ENCODE measurements at places on chromosomes 5 and 9. TPM values are rescaled to one million over a fixed set of nuclear protein-coding genes. Genes with fewer than 3 reads are reported as not detected.
A peak's percentile ranks its signal among the peaks of the same experiment; 100 is the strongest.

GRCh38 chr9:88950341-88951154, 40.7 kb upstream of the S1PR3 start:
- H3K4me3 ChIP-seq, result no peak overlapping the region
- H3K27me3 ChIP-seq, result no peaks in the 10 kb centered on the region
- peaks cover 30% of the 10 kb centered on the region for H3K4me1 ChIP-seq

DNA sequence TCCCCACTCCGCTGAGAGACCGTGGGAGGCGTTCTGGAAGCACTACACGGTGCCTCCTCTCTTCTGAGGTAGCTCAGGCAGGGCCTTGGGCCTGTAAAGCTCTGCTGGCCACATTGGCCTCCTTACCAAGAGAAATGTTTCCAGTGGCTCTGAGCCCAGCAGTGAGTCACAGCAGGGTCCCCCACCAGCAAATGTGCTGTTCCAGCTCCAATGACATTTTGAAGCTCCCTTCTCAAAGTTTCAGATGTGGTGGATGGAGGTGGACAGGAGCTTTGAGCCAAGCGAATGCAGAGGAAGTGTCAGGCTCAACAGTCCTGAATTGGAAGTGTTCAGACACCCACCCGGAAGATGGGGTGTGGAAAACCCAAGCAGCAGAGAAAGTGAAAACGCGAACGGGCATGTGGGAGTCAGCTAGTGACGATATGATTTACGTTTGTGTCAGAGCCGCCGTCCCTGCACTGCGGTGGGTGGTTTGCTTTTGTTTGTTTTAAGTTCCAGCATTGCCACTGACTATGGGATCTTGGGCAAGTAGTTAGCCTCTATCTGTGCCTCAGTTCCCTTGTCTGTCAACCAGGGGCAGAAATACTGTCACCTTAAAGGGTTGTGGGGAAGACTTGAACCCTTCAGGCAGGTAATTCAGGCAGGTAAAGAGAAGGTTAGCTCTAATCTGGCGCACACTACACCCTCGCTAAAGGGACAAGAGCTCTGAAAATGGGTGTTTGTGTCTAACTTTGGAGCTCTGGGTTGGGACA, 38.2 kb downstream of the C5orf15 start:
- no peak for DNase-seq
- H3K27me3 ChIP-seq, result no peaks in the 10 kb centered on the region
- H3K4me1 ChIP-seq, result no peaks in the 10 kb centered on the region
- H3K27ac ChIP-seq, result no peak overlapping the region

- no peak for DNase-seq
- H3K4me3 ChIP-seq, result no peak overlapping the region
- H3K36me3 ChIP-seq, result no peaks in the 10 kb centered on the region
These were observed 175.6 kb downstream of the TMEM161B start for GRCh38 chr5:88092958-88093605.

GRCh38 chr5:153445875-153446579, 44.4 kb upstream of the GRIA1 start:
- peaks cover 7% of the 10 kb centered on the region for H3K4me1 ChIP-seq
- peak; percentile 0 for DNase-seq
- no peaks in the 10 kb centered on the region for H3K27me3 ChIP-seq

DNA sequence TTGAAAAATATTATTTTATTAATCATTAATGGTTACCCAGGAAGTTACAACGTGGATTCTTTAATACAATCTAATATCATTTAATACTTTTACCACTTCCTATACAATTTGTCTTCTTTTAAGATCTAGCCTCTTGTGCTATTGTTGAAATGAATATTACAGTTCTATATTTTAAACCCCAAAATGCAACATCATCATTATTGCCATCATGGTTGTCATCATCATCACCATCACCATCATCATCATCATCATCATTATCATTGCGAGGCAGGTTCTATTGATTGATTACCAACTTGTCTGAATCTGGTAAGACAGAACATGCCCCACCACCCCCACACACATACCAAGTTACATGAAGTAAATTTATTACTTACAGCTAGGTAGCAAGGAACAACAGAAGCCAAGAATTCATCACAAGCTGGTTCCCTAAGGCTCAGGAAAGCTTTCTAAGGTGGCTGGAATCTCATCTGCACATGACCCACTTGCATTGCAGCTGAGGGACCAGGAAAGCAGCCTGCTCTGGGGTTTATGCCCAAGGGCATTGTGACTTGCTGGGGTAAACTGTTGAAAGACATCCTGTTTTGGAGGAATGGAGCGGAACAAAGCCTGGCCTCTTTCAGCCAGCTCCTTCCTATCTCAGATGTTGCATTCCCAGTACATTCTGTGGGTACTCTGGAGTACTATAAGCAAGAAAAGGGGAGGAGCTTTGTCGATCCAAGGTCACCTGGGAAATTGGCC, 418.1 kb downstream of the PRR16 start:
- DNase-seq, result no peak
- no peaks in the 10 kb centered on the region for H3K36me3 ChIP-seq
- no peaks in the 10 kb centered on the region for H3K27me3 ChIP-seq
- H3K4me1 ChIP-seq, result no peaks in the 10 kb centered on the region

GRCh38 chr5:160693831-160694465, 158.1 kb downstream of the ATP10B start:
- H3K4me1 ChIP-seq, result no peaks in the 10 kb centered on the region
- no peak overlapping the region for H3K27ac ChIP-seq
- no peak overlapping the region for H3K4me3 ChIP-seq
- H3K27me3 ChIP-seq, result no peaks in the 10 kb centered on the region
- no peaks in the 10 kb centered on the region for H3K36me3 ChIP-seq
- no peak for DNase-seq

- H3K36me3 ChIP-seq, result no peaks in the 10 kb centered on the region
- H3K27ac ChIP-seq, result no peak overlapping the region
- H3K27me3 ChIP-seq, result no peaks in the 10 kb centered on the region
- no peak for DNase-seq
These were observed 82.4 kb downstream of the RAPGEF1 start for GRCh38 chr9:131657456-131657855.

DNA sequence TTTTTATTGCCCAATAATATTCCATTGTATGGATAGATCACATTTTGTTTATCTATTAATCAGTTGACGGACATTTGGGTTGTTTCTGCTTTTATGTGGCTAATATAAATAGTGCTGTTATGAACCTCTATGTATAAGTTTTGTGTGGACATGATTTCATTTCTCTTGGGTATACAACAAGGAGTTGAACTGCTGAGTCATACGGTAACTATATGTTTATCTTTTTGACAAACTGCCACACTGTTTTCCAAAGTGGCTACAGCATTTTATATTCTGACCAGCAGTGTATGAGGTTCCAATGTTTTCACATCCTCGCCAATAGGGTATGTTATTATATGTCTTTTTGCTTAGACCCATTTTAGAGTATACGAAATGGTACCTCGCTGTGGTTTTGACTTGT, 264.3 kb downstream of the RFX3 start:
- H3K27ac ChIP-seq, result no peak overlapping the region
- no peaks in the 10 kb centered on the region for H3K27me3 ChIP-seq
- no peaks in the 10 kb centered on the region for H3K4me1 ChIP-seq
- peaks cover 13% of the 10 kb centered on the region for H3K36me3 ChIP-seq

GRCh38 chr5:110150199-110150598, 460.5 kb downstream of the MAN2A1 start:
- no peak overlapping the region for H3K27ac ChIP-seq
- no peaks in the 10 kb centered on the region for H3K4me1 ChIP-seq
- H3K36me3 ChIP-seq, result no peaks in the 10 kb centered on the region
- H3K4me3 ChIP-seq, result no peak overlapping the region

- H3K4me1 ChIP-seq, result no peaks in the 10 kb centered on the region
- no peak for DNase-seq
- H3K27me3 ChIP-seq, result no peaks in the 10 kb centered on the region
- H3K27ac ChIP-seq, result no peak overlapping the region
These were observed 21.8 kb downstream of the RNF44 start for GRCh38 chr5:176515396-176515795.

DNA sequence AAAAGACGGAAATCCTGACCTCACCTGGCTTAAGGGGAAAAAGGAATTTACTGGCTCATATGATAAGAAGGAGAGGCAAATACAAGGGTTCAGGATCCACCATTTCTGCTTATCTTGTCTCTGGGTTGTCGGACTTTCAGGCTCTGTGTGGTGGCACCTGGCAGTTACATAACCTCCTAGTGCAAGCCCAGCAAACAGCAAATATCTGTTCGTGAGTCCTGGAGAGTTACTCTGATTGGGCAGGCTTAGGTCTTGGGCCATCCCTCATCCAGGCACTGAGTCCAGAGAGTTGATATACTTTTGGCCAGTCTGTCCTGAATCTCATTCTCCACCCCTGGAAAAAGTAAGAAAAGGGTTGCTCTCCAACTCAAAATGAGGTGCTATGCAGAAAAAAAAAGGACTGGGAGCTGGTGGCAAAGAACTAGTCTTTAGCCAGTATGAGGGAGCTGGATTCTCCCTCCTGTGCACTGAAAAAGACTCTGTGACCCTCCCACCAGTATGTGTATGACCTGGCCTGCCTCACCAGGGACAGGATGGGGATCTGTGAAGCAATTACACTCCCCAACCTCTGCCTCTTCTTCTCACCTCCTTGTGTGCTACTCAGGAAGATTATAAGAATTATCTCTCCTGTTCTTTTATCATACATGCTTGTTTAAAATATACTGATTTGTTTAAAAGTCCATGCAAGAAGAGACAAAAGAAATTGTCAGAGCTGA, 282.9 kb downstream of the ARHGAP26 start:
- DNase-seq, result no peak
- H3K36me3 ChIP-seq, result peaks cover 2% of the 10 kb centered on the region
- no peak overlapping the region for H3K4me3 ChIP-seq
- peaks cover 44% of the 10 kb centered on the region for H3K4me1 ChIP-seq
- H3K27me3 ChIP-seq, result no peaks in the 10 kb centered on the region

GRCh38 chr5:96745844-96746531, 61.8 kb downstream of the ERAP1 start:
- H3K4me1 ChIP-seq, result peaks cover 16% of the 10 kb centered on the region
- H3K27me3 ChIP-seq, result no peaks in the 10 kb centered on the region
- no peak for DNase-seq
- no peak overlapping the region for H3K4me3 ChIP-seq
- H3K36me3 ChIP-seq, result peaks cover 21% of the 10 kb centered on the region
- peak overlapping the region; percentile 16 for H3K27ac ChIP-seq

DNA sequence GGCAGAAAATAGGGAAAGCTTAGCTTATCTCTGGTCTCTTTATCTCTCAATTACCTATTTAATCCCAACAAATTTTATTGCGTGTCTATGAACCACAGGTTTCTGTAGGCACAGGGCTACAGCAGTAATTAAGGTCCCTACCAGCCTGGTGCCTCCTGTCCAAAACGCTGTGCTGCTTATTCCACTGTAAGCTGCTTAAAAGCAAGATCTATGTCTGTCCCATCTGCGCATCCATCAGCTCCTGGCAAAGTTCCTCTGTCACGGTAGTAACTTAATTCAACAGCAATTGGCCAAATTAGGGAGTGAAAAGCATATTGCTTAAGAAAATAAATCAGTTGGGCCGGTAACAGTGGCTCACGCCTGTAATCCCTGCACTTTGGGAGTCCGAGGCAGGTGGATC, 235.8 kb upstream of the VLDLR start:
- H3K27ac ChIP-seq, result no peak overlapping the region
- H3K36me3 ChIP-seq, result no peaks in the 10 kb centered on the region
- H3K27me3 ChIP-seq, result no peaks in the 10 kb centered on the region
- no peak for DNase-seq

DNA sequence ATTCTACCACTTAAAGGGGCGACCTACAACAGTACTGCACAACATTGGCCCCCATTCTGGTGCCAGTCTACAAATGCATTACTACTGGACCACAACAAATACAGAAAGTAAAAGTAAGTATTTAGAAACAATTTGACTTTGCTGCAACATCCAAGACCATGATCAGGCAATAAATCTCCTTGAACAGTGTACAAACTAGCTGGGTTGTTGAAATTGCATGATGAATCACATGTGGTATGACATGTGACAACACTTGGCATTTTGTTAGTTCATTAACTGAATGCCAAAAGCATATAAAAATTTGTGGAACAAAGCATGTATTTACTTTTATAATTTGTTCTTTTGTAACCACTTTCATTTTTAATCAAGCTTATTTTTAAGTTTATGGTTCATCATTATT, 270.5 kb downstream of the NFIB start:
- peak; percentile 32 for DNase-seq
- H3K27ac ChIP-seq, result no peak overlapping the region
- no peaks in the 10 kb centered on the region for H3K36me3 ChIP-seq
- H3K4me3 ChIP-seq, result no peak overlapping the region
- H3K4me1 ChIP-seq, result no peaks in the 10 kb centered on the region

DNA sequence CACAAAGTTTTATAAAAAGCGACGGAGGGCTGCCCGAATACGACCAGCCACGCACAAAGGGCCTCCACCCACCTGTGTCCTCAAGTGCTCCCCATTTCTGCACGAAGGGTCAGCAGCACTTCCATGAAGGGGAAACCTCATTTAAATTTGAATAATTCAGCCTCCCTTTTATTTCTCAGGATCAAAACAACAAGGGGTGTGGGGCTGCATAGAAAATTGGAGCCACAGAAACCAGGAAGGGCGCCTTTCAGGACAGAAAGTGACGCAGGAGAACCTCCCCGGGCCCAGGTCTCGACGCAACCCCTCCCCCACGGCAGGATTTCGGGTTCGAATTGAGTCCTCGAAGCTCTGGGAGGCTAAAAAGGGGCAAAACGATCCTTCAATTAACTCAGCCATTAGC, 2.1 kb downstream of the NRARP start:
- no peaks in the 10 kb centered on the region for H3K36me3 ChIP-seq
- H3K4me1 ChIP-seq, result peaks cover 14% of the 10 kb centered on the region

GRCh38 chr9:89097219-89097618, 81.4 kb downstream of the SHC3 start:
- no peak overlapping the region for H3K4me3 ChIP-seq
- H3K27me3 ChIP-seq, result no peaks in the 10 kb centered on the region
- no peak overlapping the region for H3K27ac ChIP-seq
- no peak for DNase-seq

DNA sequence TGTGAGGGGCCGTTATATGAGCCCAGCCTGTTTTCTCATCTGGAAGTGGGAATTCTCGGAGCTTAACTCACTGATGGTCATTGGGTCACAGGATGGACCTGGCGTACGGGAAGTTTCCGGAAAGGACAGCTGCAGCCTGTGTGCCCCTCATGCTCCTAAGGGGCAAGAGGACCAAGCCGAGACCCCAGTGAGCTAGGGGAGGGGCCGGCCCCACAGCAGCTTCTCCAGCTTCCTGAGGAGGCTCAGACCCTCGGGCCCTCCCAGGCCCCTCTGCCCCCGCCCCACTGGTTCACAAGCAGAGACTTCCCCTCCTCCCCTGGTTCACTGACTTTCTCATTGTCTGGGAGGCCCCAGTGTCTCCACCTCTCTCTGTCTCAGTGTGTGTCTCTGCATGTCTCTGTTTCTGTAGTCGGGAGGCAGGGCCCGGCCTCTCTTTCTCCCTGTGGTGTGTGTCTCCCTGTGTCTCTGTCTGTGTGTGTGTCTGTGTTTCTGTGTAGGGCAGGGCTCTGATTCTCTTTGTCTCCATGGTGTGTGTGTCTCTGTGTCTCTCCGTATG, 32.3 kb upstream of the FIBCD1 start:
- H3K4me1 ChIP-seq, result no peaks in the 10 kb centered on the region
- no peak overlapping the region for H3K27ac ChIP-seq
- no peaks in the 10 kb centered on the region for H3K36me3 ChIP-seq
- H3K4me3 ChIP-seq, result no peak overlapping the region
- no peak for DNase-seq
- H3K27me3 ChIP-seq, result no peaks in the 10 kb centered on the region

Gene MARVELD2
- total RNA-seq, result 4.9 TPM

Gene EGFLAM
- total RNA-seq, result 0.27 TPM

Gene PSD2
- 0.48 TPM for total RNA-seq

All from cardiac muscle cell (in vitro differentiated cells and primary cell).